ENCODE measurements at places on chromosomes 7 and 10. TPM values are rescaled to one million over a fixed set of nuclear protein-coding genes. Genes with fewer than 3 reads are reported as not detected.

DNA sequence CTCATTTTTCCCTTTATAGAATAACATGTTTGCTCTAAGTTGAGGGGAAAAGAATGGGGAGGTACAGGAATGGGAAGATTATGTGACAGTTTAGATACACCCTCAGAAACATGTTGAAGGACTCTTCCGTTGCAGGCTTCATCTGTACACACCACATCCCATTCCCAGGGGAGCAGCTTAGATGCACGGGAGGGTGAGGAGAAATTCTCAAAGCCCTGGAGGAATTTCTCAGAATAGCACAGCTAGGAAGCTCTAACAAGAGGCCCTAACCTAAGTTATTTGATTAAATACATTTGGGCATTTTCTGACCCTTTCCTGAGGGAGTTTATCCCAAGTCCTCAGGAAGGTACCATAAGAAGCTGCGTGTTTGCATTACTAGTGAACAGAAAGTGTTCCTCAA lies 660.2 kb upstream of the IGFBP3 start:
- DNase-seq = no peak
- no peaks in the 10 kb centered on the region for H3K27me3 ChIP-seq
- no peaks in the 10 kb centered on the region for H3K4me1 ChIP-seq
- H3K4me3 ChIP-seq = no peak overlapping the region
- no peaks in the 10 kb centered on the region for H3K36me3 ChIP-seq
- H3K27ac ChIP-seq = no peak overlapping the region

GRCh38 chr10:23096802-23097549 lies 1.6 kb downstream of the MSRB2 start:
- H3K27ac ChIP-seq = peak overlapping the region; percentile 92
- no peaks in the 10 kb centered on the region for H3K27me3 ChIP-seq
- H3K4me3 ChIP-seq = peak overlapping the region; percentile 67
- no peaks in the 10 kb centered on the region for H3K36me3 ChIP-seq
- no peaks in the 10 kb centered on the region for H3K4me1 ChIP-seq
- DNase-seq = peak; percentile 81

GRCh38 chr10:34549001-34549400 lies 266.1 kb downstream of the PARD3 start:
- no peak for DNase-seq
- H3K27ac ChIP-seq = no peak overlapping the region
- no peak overlapping the region for H3K4me3 ChIP-seq
- H3K36me3 ChIP-seq = no peaks in the 10 kb centered on the region
- no peaks in the 10 kb centered on the region for H3K27me3 ChIP-seq

The LEP gene
- 0.10 TPM for polyA plus RNA-seq

The IQUB gene
- polyA plus RNA-seq = 3.4 TPM

DNA sequence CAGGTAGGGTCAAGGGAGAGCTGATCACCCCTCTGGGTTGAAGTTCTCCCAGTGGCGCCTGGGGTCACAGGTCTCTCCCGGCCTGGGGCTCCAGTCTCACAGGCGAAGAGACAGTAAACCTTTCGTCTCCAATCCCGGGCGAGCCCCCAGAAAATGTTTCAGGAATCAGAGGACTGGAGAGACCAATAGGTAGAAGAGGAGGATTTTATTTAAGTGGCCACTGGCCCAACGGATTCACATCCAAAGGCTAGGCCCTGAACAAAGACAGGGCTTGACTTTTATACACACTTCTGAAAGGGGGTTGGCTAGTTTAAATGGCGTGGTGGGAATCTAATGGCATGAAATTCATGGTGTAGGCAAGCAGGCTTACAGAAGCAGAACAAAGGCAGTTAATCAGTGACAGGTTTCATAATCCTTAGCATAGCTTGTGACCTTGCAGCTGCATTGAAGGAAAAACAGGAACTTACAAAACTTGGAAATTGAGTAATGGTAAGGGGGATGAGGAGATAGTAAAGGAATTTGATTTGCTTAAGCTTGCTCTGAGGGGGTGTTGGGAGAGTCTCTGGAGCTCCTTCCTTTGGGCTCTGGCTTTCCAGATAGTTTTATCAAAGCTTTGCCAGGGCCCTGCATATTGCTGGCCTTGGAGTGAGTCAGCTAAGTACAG lies 105.5 kb downstream of the TRIM24 start:
- H3K36me3 ChIP-seq = no peaks in the 10 kb centered on the region
- no peak overlapping the region for H3K4me3 ChIP-seq
- no peaks in the 10 kb centered on the region for H3K4me1 ChIP-seq
- DNase-seq = no peak
- H3K27ac ChIP-seq = peak overlapping the region; percentile 74

The TSPAN12 gene
- 50.9 TPM for polyA plus RNA-seq

GRCh38 chr10:71727105-71727737 lies 7.6 kb upstream of the C10orf105 start:
- no peaks in the 10 kb centered on the region for H3K27me3 ChIP-seq
- H3K27ac ChIP-seq = peak overlapping the region; percentile 95
- DNase-seq = no peak
- H3K36me3 ChIP-seq = no peaks in the 10 kb centered on the region
- no peak overlapping the region for H3K4me3 ChIP-seq

- H3K4me3 ChIP-seq = no peak overlapping the region
- H3K36me3 ChIP-seq = no peaks in the 10 kb centered on the region
- H3K27ac ChIP-seq = no peak overlapping the region
Measured at GRCh38 chr10:50275650-50276235, 24.4 kb upstream of the ASAH2 start.

DNA sequence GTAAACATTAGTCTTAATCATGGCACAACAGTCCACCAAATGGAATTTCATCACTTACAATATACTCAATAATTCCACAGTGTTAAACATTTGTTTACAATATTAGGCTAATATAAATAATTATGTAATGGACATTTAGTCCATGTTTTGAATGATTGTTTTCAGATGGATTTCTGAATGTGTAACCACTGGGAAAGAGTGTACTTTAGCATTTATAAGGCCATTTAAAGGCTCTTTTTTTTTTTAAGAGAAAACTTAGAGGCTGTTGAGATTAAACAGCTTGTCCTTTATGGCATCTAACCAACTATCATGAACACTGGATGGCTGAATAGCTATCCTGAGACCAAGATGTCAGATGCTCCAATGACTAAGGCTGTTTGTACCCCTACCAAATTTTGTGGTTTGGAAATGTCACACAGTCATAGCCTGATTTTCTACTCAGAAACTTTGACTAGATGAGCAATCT lies 248.3 kb upstream of the GLI3 start:
- H3K36me3 ChIP-seq = no peaks in the 10 kb centered on the region
- DNase-seq = peak; percentile 40
- no peak overlapping the region for H3K4me3 ChIP-seq
- no peak overlapping the region for H3K27ac ChIP-seq

DNA sequence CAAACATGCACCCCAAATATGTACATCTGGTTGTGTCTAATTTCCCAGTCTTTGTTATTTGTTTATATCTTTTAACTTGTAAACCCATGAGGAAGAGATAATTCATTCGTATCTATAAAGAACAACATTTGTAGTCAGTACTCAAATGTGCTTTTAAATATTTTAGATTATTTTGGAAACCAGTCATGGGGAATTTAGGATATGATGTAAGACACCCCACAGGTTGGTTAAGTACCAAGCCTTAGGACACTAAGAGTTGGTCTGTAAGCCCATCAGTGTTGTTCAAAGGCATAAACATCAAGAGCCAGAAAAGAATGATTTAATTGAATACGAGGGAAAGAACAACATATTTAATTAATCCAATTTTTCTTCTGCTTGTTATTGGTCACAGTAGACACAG lies 421.1 kb upstream of the SEMA3C start:
- no peaks in the 10 kb centered on the region for H3K36me3 ChIP-seq
- no peak for DNase-seq
- H3K27ac ChIP-seq = no peak overlapping the region
- H3K27me3 ChIP-seq = no peaks in the 10 kb centered on the region
- H3K4me1 ChIP-seq = no peaks in the 10 kb centered on the region

- no peaks in the 10 kb centered on the region for H3K27me3 ChIP-seq
- no peak overlapping the region for H3K4me3 ChIP-seq
- H3K27ac ChIP-seq = peak overlapping the region; percentile 72
- peaks cover 55% of the 10 kb centered on the region for H3K4me1 ChIP-seq
- peaks cover 35% of the 10 kb centered on the region for H3K36me3 ChIP-seq
Measured at GRCh38 chr7:30920021-30920583, 8.4 kb downstream of the AQP1 start.

GRCh38 chr7:53900856-53901528 lies 641.2 kb upstream of the VSTM2A start:
- no peak overlapping the region for H3K27ac ChIP-seq
- no peaks in the 10 kb centered on the region for H3K27me3 ChIP-seq
- H3K4me1 ChIP-seq = no peaks in the 10 kb centered on the region
- no peak overlapping the region for H3K4me3 ChIP-seq
- H3K36me3 ChIP-seq = no peaks in the 10 kb centered on the region

The MLXIPL gene
- 5.3 TPM for polyA plus RNA-seq

DNA sequence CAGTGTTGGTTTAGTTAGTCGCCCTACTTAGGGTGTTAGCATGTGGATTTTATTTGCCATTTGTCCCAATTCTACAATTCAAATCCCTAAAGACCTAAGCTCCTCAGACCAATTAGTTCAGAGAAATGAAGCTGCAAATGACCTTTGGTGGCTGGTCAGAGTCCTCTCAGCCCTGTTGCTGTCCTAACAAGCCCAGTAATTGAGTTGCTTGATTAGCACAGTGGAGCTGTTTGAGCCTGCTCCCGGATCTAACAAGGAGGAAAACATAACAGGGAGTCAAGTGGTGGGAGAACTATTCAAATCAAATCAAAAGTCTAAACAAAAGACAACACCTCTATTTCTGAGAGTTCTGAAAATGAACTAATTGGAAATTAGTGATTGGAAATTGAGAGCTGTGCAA lies 22.1 kb downstream of the ZDHHC6 start:
- H3K36me3 ChIP-seq = no peaks in the 10 kb centered on the region
- H3K4me3 ChIP-seq = no peak overlapping the region
- no peak overlapping the region for H3K27ac ChIP-seq
- DNase-seq = no peak
- H3K4me1 ChIP-seq = no peaks in the 10 kb centered on the region
- H3K27me3 ChIP-seq = no peaks in the 10 kb centered on the region

The CCDC3 gene
- 11.8 TPM for polyA plus RNA-seq

The FAM237B gene
- 0.21 TPM for polyA plus RNA-seq

DNA sequence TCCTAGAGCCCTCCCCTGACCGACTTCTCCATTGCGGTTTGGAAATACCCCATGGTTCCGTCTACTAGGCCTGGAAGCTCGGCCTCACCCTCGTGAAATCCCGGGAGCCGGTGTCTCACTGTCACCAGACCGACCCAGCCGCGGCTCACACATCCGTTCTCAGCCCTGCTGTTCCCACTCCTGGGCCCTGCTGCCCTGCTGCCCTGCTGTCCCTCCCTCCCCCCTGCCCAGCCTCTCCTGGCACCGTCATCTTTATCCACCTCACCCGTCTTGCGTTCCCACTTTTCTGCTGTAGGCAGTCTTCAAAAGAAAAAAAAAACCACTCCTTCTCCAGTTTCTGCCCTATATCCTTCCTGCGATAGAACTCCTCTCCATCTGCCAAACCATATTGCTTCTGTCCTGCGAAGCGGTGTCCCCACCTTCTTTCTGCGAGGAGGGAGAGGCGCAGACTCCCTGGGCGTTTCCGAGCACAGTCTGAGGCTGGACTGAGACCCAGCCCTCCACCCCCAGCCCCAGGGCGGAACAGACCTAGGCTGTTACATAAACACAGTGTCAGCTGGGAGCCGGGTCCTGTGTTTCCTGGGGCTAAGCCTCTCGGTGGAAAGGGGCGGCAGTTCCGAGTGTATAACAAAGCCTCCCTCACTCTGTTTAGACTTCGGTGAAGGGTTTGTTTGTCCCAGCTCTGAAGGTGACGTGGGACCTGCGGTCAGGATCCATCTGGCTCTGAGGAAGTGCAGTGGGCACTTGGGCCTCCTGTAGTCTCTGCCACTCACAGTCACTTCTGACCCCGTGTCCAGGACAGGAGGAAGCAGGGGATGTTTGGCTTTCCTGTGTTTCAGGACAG lies 2.8 kb downstream of the AGAP3 start:
- H3K36me3 ChIP-seq = no peaks in the 10 kb centered on the region
- H3K4me1 ChIP-seq = peaks cover 30% of the 10 kb centered on the region
- peak overlapping the region; percentile 87 for H3K4me3 ChIP-seq

GRCh38 chr10:101785801-101786200 lies 2.6 kb upstream of the NPM3 start:
- no peaks in the 10 kb centered on the region for H3K27me3 ChIP-seq
- H3K4me3 ChIP-seq = no peak overlapping the region
- no peaks in the 10 kb centered on the region for H3K36me3 ChIP-seq
- DNase-seq = no peak
